ENCODE measurements at places on chromosomes 6 and 20.

DNA sequence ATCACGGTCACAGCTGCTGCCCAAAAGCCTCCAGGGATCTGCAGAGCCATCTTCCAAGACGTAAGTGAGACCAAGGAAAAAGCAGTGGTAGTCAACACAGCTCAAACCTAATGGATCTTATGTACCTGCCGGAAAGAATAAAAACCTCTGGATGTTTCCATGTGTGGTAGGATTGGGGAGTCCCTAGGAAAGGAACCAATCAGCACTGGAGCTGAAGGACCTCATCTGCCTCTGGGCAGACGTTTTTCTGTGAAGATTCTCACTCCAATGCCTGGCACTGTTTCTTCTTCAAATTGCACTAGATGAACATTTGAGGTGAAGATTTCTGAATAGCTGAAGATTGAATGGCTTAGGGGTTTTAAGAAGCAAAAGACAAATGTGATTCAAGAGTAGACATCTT lies at the start of gene HLA-DQB2:
Gene HLA-DQB2, minus strand, starts transcription at position 112 of the 400 bp plus-strand sequence. Its CDS starts 62 bp downstream, at position 50.
- no peak for DNase-seq

DNA sequence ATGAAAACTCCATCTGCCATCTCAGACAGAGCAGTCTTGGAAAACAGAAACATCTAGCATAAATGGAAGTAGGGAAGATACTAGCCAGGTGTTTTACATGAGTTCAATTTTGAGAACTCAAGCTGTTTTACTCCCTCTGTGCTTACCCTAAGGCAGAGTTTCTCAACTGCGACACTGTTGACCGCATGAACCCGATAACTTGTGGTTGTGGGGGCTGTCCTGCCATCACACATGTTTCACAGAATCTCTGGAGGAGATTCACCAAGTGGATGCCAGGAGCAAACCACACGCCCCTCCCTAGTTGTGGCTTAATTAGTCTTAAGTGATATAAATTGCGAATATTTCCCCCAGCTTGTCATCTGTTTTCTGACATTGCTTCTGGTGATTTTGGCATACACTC lies 2.3 kb upstream of the SERPINB6 start:
- DNase-seq = no peak

DNA sequence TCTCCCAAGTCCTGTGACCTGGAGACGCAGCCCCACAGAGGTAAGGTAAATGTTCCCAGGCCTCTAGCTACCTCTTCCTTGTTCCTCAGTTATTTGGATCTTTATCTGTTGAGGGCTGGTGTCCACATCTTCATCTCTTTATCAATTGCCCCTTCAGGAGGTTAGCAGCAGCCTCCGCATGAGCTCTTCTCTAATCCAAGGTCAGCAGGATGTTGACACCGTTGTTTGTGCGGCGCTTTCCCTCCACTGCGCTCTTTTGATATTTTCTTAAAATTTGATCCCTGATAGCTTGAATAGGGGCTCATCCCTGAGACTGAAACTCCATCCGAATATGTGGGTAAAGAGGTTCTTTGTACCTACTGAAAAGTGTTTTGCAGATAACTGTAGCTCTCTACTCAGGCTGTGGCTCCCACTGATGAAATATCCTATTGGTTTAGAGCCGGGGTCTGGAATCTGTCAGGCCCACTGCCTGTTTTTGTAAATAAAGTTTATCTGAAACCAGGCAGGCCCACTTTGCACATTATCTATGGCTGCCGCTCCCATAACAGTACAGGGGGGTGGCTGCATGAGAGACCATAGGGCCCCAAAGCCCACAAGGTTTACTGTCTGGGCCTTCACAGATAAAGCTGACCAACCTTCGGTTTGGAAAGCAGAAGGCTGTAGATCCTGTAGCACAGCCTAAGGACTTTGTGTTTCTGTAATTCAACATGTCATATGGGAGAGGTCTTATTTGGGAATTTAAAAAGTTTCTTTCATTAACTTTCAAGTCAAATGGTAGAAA lies 362.6 kb downstream of the QKI start:
- DNase-seq = no peak

DNA sequence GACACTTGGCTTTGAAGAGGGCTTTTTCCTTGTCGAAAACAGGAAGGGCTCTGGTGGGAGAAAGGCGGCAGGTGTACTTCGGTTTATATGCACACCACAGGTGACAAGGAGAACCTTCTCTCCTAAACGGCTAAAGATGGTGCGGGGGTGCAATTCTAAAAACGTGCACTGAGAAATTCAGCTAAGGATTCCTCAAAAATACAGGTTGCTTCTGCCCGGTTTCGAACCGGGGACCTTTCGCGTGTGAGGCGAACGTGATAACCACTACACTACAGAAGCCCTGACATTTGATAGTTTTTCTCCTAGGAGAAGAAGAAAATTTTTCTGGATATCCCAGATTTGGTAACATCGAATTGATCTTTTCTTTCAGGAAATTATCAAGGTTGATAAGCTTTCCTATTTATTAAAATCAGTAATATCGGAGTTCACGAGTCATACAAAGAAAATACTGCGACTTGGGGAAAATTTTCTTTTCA lies 32.0 kb downstream of the POM121L2 start:
- DNase-seq = no peak

DNA sequence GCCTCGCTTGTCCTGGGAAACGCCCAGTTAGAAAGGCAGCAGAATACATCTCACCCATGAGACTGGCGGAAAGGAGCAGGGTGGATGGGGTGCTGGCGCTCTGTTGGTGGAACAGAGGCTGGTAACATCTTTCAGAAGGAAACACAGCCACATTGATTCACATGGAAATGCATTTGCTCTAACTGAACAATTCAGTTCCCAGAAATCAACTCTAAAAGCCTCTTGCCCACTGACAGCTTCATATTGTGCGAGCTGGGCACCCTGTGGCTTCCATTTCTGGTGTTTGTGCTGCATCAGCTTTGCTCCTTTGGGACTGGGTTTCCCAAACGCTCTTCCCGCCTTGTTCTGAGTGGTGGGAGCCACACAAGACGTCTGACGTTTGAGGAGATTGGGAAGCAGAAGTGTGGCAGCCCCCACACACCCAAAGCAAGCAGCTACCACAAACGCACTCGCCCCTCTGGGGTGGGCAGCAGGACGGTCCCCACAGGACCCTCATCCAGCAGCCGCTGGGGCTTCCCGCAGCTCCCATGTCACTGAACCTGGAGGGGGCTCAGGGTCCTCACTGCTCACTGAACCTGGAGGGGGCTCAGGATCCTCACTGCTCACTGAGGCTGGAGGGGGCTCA lies 229.5 kb downstream of the ERMARD start:
- DNase-seq = no peak

GRCh38 chr20:42754706-42755105 lies 435.0 kb downstream of the PTPRT start:
- DNase-seq = no peak

DNA sequence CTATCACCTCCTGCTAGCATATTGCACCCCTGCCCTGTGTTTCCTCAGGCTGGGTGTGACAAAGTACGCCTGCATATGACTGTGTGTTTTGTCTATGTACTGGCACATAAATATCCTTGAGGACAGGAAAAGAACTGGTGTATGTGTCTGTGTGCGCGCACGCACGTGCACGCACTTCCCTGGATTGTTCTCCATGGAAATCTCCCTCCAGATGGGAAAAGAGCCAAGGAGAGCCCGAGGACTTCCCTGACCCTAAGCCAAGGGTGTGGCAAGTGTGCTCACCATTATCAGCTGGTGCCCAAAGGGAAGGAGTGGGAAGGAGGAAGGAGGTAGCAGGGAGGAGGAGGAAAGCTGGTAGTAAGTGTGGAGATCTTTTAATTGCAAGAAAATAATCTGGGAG lies 117.6 kb downstream of the HIVEP2 start:
- DNase-seq = no peak

- no peak for DNase-seq
These were observed 81.7 kb upstream of the FRMD1 start for GRCh38 chr6:168160506-168161370.

DNA sequence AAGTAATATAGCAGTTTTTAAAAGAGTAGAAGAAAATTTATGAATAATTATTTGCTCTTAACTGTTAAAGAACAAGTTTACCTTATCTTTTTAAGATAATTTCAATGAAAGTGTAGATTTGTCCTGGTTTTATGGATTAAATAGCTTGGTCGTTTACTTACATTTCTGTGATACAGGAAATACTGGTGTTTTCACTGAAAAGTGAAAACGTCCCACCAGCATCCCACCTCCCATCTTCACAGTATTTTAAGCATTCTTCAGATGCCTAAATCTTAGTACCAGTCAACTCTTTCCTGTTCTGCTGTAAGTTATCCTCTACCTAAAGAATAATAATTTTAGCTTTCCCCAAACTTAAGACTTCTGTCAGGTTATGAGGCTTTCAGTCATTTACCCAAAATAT lies 5.8 kb downstream of the TAB2 start:
- DNase-seq = no peak

All from effector memory CD4-positive, alpha-beta T cell (primary cell).